ENCODE measurements at places on chromosomes 5 and 9.

GRCh38 chr9:114824110-114824509 is 18.3 kb upstream of the TNFSF15 start:
- peak; percentile 68 for DNase-seq

DNA sequence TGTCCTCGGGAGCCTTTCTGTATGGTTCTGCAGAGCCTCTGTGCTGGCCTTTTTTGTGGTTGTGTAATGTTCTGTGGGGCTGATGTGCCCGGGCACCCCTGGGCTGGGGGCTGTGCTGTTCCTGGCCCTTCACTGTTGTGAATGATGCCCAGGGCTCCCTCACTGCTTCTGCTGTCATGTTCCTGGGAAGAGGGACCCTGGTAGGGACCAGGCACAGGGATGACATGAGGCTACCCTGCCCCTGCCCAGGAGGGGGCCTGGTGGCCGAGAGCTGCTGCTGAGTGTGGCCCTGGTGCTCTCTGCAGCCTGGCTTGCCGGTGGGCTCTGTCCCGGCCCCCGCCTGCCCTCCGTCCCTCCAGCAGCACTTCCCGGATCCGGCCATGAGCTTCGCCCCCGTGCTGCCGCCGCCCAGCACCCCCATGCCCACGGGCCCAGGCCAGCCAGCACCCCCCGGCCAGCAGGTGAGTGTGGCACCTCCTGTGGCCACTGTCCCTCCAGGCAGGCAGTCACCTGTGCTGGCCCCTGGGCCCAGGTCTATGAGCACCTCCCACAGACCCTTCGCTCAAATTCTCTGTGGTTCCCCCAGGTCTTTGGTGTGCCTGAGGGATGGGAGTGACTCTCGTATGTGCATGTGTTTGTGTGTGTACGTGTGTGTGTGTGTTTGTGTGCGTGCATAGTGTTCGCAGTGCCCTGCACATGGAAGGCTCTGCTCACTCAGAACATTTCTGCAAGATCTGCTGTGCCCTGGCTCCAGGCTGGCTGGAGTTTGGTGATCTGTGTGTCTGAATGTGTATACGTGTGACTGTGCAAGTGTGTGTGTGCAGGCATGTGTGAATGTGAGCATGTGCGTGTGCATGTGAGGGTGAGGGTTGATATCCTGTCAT is 72.3 kb downstream of the WNK2 start:
- DNase-seq: no peak

GRCh38 chr5:5293029-5293428 is 129.4 kb upstream of the ICE1 start:
- no peak for DNase-seq

- peak; percentile 96 for DNase-seq
Observed at GRCh38 chr9:81787747-81788632, 98.6 kb upstream of the TLE1 start.

- peak; percentile 86 for DNase-seq
Observed at GRCh38 chr9:109914280-109915027, 134.5 kb downstream of the PALM2AKAP2 start.

GRCh38 chr5:109690242-109690974 is 681 bp downstream of the MAN2A1 start:
- peak; percentile 53 for DNase-seq

DNA sequence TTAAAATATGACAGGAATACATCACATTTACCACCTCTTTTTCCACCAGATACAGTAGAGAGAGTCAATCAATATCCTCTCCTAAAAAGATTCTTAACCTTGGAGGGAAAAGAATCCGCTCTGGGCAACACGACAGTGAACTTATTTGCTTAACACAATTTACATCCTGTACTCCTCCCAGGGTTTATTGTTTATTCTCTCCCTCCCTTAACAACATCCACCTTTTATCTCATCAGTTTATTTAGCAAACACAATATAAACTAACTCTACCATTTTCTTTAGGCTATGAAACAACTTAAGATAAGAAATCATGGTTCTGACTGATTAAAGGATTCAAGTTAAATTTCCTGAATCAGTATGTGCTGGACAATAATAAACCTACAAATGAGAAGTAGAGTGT is 50.9 kb downstream of the CERT1 start:
- DNase-seq: no peak

DNA sequence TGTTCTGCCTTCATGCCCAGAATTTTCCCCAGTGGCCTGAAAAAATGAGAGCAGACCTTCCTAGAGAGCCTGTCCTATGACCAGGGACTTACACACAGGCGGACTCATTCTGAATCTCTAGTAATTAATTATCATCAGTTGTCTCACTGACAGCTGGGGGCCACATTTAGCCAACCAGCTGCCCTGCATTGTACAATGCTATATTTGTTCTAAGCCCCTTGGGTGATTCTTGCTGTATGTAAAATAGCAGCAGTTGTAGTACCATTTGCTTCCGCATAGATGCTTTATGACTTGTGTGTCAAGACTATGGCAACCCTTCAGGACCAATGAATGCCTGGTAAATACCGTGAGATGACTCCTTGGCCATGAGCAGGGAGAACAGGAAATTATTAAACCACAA is 415.4 kb upstream of the SEMA6A start:
- no peak for DNase-seq

DNA sequence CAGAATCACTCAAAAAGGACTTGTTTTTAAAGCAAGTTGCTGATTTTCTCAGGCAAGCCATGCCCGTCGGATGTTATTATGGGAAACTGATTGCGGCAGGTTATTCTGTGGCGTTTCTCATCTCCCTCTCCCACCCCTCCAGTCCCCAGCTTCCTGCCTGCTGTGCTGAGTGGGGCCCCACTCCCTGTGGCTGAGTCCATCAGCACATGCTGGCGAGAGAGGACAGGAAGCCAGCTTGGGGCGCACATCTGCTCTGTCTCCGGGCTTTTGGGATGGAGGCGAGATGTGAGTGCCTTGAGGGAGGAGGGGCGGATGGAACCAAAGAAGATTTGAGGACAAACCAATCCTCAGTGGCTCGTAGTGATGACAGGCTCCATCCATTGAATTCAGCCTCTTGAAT is 108.0 kb downstream of the DAPK1 start:
- DNase-seq: no peak

DNA sequence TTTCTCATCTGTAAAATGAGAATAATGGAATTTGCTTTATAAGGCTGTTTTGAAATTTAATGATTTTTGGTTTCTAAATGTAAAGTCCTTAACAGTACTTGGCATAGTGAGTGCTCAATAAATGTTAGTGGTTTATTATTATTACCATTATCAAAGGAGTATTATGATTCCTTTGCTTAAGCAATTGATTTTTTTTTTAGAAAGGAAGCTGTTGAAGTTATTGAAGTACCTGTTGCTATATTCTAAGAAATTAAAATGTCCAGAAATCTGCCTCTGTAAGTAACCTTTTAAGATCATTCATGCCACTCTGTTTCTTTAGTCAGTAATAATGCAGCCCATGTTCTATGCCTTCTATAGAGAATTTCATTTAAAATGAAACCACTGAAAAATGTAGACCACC is 15.0 kb downstream of the SMAD5 start:
- no peak for DNase-seq

DNA sequence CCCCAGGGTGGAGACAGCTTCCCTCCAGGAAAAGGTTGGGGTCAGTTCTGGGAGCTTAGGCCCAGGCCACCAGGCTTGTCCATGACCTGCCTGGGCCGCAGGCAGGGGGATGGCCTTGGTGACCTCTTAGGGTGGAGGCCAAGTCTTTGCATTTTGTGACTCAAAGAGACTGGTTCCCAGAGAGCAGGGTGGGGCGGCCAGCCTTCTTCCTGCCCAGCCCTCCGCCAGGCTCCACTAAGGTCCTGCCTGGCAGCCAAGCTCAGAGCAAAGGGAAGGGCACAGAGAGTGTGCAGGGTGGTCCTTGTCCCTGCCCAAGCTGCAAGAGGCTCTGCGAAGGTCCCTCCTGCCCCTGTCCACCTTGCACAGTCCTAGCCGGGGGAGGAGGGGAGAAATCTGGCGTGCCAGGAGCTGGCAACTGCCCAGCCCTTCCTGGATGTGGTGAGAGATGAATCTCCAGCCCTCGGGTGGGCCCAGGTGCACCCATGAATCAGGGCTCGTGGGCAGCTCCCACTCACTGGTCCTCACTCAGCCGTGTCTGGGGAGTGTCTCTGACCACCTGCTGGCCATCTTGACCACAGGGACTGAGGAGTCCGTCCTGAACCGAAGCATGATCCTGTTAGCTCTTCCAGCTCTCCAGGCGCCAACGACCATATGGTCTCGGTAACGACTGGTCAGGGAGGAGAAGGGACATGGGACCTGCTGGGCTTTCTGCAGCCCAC is 2.3 kb upstream of the PTGDS start:
- no peak for DNase-seq

GRCh38 chr9:128420060-128420650 is 502 bp upstream of the CERCAM start:
- DNase-seq: peak; percentile 77

DNA sequence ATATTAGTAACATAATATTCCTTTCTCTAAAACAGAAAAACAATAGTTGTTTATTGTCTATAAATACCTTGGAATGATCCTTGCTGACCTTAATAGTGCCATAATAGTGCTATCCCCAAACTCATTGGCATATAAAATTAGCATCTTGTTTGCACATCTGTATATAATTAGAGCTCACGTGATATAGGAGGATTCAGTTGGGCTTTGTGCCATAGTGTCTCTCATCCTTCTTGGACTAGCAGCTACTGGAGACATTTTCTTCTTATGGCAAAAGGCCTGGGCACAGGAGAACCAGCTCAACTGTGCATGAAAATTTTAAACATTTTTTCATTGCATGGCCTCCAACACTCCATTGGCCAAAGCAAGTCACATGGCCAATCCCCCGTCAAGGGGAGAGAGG is 342.5 kb downstream of the SPATA31D1 start:
- peak; percentile 20 for DNase-seq

- no peak for DNase-seq
Observed at GRCh38 chr5:8418049-8418426, 549.1 kb downstream of the MTRR start.

DNA sequence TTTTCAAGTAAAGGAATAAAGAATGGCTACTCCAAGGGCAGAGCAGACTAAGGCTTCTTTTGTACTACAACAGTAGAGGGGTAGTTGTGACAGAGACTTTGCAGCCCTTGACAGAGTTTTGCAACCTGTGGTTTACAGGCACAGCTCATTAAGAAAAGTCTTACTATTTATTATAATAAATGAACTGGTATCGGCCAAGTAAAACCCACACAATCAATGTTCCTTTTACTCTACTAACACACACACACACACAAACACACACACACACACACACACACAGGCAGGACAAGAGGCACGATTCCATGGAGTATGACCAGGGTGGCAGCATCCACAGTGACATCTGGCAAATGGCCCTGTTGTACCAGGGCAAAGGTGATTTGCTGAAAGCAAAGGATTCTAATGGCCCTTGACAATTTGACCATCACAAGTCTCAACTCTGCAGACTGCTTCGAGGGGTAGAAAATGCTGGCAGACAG is 59.1 kb upstream of the GOLPH3 start:
- DNase-seq: no peak

DNA sequence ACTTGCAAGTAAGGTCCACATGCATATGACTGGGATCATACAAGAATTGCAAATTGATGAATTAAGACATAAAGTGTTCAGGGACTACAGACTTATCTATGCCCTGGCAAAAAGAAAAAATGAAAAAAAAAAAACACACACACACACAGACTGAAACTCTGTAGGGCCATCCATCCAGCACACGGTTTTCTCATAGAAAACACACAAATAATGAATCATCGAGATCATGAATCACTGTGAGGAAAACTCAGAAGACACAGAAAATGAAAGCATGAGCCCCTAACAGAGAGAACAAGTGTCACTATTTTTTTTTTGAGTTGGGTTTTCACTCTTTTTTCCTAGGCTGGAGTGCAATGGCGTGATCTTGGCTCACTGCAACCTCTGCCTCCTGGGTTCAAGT is 185.2 kb downstream of the IRX2 start:
- DNase-seq: no peak

DNA sequence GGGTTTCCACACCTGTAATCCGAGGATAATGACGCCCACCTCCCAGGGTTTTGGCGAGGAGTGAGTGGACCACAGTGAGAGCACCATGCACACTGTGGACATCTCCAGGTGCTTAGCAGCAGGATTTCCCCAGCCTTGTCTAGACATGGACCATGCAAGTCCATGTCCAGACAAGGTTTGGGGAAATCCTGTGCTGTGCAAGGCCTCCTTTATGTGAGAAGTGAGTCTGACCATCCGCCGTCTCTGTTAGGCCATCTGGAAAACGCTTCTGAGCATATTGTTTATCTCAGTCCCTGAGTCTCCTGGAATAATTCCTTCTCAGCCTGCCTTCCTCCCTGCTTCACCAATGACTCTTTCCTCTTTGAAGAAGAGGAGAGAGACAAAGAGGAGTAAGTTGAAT is 26.2 kb upstream of the TNFAIP8 start:
- no peak for DNase-seq

GRCh38 chr9:7153566-7153965 is 395.8 kb downstream of the KDM4C start:
- no peak for DNase-seq

GRCh38 chr5:33934176-33934575 is 2.0 kb upstream of the RXFP3 start:
- DNase-seq: peak; percentile 68

DNA sequence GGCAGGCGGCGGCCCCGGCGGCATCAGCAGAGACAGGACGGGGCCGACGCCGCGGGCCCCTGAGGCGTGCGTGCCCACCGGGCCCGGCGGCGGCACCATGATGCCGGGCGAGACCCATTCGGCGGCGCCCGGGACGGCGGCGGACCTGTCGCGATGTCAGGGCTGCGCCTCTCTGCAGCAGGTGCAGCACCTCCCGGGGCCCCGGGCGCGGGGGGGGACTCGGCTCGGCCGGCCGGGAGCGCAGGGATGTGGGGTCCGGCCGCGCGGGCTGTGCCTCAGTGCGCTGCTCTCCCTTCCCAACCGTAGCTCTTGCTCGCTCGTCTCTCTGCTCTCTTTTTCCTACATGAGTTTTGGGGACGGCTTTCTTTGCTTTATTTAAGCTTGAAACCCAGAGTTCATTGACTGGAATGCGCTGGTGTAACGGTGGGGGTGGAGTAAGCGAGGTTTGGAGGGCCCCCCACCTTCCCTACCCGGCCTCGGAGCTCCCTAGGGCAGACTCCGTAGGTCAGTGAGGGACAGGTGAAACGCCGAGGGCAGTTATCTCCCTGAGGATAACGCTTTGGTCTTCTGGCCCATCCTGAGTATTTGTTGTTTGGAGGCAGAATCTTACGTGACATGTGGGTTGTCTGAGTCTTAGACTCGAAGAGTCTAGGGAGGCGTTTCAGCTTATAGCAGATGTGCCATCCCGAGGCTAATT is 490 bp downstream of the ICE1 start:
- DNase-seq: peak; percentile 7

- peak; percentile 43 for DNase-seq
Observed at GRCh38 chr9:2622461-2623287, 1.1 kb downstream of the VLDLR start.

GRCh38 chr9:4333787-4334186 is 33.9 kb upstream of the GLIS3 start:
- DNase-seq: no peak
